ENCODE measurements at places on chromosomes 13 and 19. TPM values are rescaled to one million over a fixed set of nuclear protein-coding genes. Genes with fewer than 3 reads are reported as not detected.

- no peak overlapping the region for H3K4me3 ChIP-seq
- H3K27ac ChIP-seq, result no peak overlapping the region
- no peaks in the 10 kb centered on the region for H3K27me3 ChIP-seq
- peaks cover 38% of the 10 kb centered on the region for H3K4me1 ChIP-seq
- no peaks in the 10 kb centered on the region for H3K36me3 ChIP-seq
These were observed 18.0 kb upstream of the SERP2 start for GRCh38 chr13:44355621-44356020.

The IQCN gene
- 0.57 TPM for total RNA-seq

The PEAK3 gene
- total RNA-seq, result 0.05 TPM

The PDCD5 gene
- total RNA-seq, result 92.6 TPM

- no peaks in the 10 kb centered on the region for H3K27me3 ChIP-seq
- H3K4me3 ChIP-seq, result no peak overlapping the region
- H3K36me3 ChIP-seq, result peaks cover 74% of the 10 kb centered on the region
- DNase-seq, result no peak
- no peaks in the 10 kb centered on the region for H3K4me1 ChIP-seq
These were observed 10.7 kb downstream of the SYMPK start for GRCh38 chr19:45852145-45852750.

DNA sequence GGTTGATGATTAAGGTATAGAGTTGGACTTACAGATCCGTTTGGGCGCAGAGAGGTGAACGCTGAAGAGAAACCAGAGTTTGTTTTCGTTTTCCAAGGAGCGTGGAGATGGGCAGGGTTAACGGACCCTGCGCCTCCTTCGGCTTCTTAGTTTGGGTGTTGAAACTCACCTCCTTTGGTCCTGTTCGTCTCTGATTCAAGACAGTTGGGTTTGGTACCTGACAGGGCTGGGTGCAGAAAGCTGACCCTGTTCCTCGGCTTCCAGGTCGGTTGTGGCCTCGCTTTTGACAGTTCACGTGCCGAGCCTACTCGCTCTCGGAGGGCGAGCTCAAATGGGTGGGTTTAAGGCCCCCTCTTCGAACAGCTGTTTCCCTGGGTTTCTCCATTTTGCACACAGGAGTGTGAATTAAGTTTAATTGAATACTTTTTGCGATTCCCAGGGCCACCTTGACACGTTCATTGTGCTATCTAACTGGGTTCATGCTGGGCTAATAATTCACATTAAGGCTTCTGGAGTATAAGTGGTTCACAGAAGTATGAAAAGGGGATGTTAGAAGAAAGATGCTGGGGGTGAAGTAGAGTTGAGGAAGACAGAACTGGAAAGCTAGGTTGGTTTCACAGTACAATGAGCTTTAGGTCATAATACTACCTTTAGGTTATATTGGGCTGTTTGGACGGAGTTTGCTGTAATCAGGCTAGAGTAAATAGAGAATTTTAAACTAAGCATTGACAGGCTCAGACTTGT, 638 bp downstream of the USPL1 start:
- H3K27ac ChIP-seq, result peak overlapping the region; percentile 99
- H3K4me1 ChIP-seq, result peaks cover 13% of the 10 kb centered on the region
- H3K36me3 ChIP-seq, result peaks cover under 1% of the 10 kb centered on the region
- peak overlapping the region; percentile 76 for H3K4me3 ChIP-seq

The OLFM4 gene
- total RNA-seq, result 6.5 TPM

DNA sequence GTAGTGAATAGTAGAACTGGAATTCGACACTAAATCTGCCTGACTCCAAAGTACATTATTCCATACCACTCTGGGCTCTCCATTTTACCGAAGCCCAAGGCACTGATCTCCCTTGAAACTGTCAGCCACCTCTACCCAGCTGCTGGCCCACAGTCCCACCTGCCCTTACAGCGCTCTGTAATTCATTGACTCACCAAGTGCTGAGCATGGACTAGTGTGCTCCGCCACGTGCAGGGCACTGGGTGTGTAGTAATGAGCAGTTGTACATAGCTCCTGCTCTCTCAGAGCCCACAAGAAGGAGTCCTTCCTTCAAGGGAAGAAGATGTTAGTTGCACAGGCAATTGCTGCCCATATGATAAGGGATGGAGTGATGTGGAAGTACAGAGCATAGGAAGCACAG, 76.6 kb upstream of the SIAH3 start:
- H3K27me3 ChIP-seq, result no peaks in the 10 kb centered on the region
- DNase-seq, result no peak
- H3K27ac ChIP-seq, result no peak overlapping the region
- no peaks in the 10 kb centered on the region for H3K36me3 ChIP-seq
- no peaks in the 10 kb centered on the region for H3K4me1 ChIP-seq

DNA sequence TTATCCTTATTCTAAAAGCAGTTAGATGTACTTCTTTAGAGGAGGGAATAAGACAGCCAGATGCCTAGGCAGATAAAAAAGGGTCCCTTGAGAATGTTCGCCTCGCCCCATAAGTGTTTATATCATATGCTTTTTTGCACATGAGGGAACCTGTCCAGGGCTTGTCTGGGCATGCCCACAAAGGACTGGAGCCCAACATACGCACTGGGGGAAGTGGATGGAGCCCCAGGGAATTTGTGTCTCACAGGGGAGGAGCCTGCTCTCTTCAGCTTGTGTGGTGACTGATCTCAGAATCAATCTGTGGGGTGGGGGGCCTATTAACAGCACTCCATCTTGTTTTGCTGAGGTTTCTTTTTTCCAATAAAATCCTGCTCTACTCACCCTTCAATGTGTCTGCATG, 22.6 kb downstream of the MED4 start:
- H3K4me1 ChIP-seq, result no peaks in the 10 kb centered on the region
- no peak overlapping the region for H3K4me3 ChIP-seq
- no peak for DNase-seq
- H3K27me3 ChIP-seq, result no peaks in the 10 kb centered on the region
- peaks cover 48% of the 10 kb centered on the region for H3K36me3 ChIP-seq

The ZSCAN1 gene
- total RNA-seq, result 0.42 TPM

The SYNGR4 gene
- not detected for total RNA-seq

DNA sequence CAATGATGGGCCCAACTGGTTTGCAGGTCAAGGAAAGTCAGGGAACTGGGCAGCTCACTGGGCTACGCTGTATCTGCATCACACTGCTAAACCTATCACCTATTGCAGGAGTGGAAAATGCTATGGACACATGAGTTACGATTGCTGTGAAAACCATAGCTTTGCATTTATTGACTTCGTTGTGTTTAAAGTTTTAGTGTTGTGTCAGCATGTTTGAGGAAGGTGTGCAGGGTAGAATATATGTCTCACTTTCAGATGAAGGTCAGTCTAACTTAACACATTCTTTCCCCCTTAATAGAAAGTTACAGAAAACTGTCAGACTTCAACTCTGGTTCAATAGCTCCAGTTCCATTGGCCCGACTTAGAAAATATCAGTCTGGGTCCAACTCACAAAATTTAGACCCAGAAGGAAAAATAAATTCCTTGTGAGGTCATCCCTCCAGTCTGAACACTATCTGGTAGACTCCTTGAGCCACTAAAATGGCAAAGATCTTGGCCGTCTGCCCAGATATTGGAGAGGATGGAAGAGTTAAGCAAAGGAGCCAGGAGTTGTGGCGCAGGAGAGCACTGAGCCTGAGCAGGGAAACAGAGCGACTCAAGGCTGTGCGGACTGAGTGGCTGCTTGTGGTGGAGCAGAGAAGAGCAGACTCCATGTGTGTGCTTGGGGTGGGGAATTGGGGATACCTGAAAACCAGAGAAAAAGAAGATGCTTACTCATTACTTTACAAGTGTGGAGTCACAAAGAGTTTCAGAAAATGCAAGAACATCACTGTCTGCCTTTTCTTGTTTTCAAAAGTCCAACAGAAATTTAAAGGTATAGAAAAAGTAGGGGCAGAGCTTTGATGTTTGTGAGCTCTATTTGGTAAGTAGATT, 518.5 kb downstream of the FGF9 start:
- H3K27ac ChIP-seq, result no peak overlapping the region
- no peak overlapping the region for H3K4me3 ChIP-seq
- H3K27me3 ChIP-seq, result no peaks in the 10 kb centered on the region
- no peak for DNase-seq
- no peaks in the 10 kb centered on the region for H3K36me3 ChIP-seq

The LRG1 gene
- 0.52 TPM for total RNA-seq

GRCh38 chr13:101916775-101917474, 464.4 kb downstream of the ITGBL1 start:
- H3K27me3 ChIP-seq, result peaks cover 44% of the 10 kb centered on the region
- H3K36me3 ChIP-seq, result no peaks in the 10 kb centered on the region
- H3K4me3 ChIP-seq, result no peak overlapping the region
- no peak overlapping the region for H3K27ac ChIP-seq
- no peak for DNase-seq

- H3K27ac ChIP-seq, result no peak overlapping the region
- no peak overlapping the region for H3K4me3 ChIP-seq
- H3K27me3 ChIP-seq, result no peaks in the 10 kb centered on the region
These were observed 27.8 kb downstream of the OPA3 start for GRCh38 chr19:45556835-45557234.

- H3K4me3 ChIP-seq, result no peak overlapping the region
- no peaks in the 10 kb centered on the region for H3K4me1 ChIP-seq
- no peaks in the 10 kb centered on the region for H3K27me3 ChIP-seq
- no peak overlapping the region for H3K27ac ChIP-seq
- no peaks in the 10 kb centered on the region for H3K36me3 ChIP-seq
These were observed 540.5 kb upstream of the KLF12 start for GRCh38 chr13:74674720-74675119.

DNA sequence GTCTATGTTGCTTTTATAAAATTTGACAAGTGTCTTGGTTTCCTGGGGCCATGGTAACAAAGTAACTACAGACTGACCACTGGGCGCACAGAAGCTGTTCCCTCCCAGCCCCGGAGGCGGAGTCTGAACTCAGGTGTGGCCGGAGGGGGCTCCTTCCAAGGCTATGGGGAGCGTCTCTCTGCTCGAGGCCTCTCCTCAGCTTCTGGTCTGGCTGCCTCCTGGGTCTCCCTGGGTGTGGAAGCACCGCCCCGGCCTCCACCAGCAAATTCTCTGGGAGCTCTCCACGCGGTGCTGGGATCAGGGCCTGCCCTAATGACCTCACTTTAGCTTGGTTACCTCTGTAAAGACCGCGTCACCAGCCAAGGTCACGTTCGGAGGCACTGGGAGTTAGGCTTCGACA, 45.7 kb upstream of the F7 start:
- H3K27ac ChIP-seq, result no peak overlapping the region
- no peaks in the 10 kb centered on the region for H3K27me3 ChIP-seq
- H3K36me3 ChIP-seq, result no peaks in the 10 kb centered on the region
- DNase-seq, result no peak
- H3K4me3 ChIP-seq, result no peak overlapping the region

GRCh38 chr19:42037649-42038048, 32.4 kb downstream of the GRIK5 start:
- no peak overlapping the region for H3K4me3 ChIP-seq
- H3K27me3 ChIP-seq, result no peaks in the 10 kb centered on the region
- H3K36me3 ChIP-seq, result no peaks in the 10 kb centered on the region
- H3K4me1 ChIP-seq, result no peaks in the 10 kb centered on the region

The C19orf81 gene
- 0.61 TPM for total RNA-seq

The KCNJ14 gene
- total RNA-seq, result 0.19 TPM

- H3K36me3 ChIP-seq, result no peaks in the 10 kb centered on the region
- H3K4me1 ChIP-seq, result peaks cover 3% of the 10 kb centered on the region
- H3K4me3 ChIP-seq, result no peak overlapping the region
- no peak overlapping the region for H3K27ac ChIP-seq
These were observed 16.3 kb upstream of the DOCK6 start for GRCh38 chr19:11278670-11279069.

DNA sequence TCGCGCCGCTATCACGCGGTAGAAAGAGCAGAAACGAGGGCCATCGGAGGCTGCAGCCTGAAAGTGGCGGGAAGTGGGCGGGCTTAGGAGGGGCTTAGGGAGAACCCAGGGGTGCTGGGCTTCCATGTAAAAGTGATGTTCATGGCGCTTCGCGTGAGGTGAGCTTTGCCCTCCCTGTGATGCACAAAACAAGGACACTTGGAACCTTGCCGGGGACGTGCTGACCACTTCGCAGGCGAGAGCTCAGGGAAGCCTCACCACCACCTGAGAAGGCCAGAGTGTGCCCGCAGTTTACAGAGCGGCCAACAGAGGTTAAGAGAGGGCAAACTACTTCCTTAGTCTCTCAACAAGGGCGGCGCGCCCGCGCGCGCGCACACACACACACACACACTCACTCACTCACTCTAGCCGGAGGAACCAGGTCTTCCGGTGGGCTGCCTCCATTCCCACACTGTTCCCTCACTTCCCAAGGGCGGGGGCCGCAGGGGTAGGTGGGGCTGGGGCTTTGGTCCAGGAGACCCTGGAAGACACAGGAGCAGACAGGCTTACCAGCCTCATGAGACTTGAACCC, 651 bp downstream of the GAPDHS start:
- no peak overlapping the region for H3K27ac ChIP-seq
- peak overlapping the region; percentile 24 for H3K4me3 ChIP-seq
- H3K36me3 ChIP-seq, result no peaks in the 10 kb centered on the region
- peaks cover 9% of the 10 kb centered on the region for H3K4me1 ChIP-seq
- peaks cover 50% of the 10 kb centered on the region for H3K27me3 ChIP-seq

- DNase-seq, result no peak
- H3K4me3 ChIP-seq, result no peak overlapping the region
These were observed 52.4 kb downstream of the ZNF676 start for GRCh38 chr19:22144394-22144793.

DNA sequence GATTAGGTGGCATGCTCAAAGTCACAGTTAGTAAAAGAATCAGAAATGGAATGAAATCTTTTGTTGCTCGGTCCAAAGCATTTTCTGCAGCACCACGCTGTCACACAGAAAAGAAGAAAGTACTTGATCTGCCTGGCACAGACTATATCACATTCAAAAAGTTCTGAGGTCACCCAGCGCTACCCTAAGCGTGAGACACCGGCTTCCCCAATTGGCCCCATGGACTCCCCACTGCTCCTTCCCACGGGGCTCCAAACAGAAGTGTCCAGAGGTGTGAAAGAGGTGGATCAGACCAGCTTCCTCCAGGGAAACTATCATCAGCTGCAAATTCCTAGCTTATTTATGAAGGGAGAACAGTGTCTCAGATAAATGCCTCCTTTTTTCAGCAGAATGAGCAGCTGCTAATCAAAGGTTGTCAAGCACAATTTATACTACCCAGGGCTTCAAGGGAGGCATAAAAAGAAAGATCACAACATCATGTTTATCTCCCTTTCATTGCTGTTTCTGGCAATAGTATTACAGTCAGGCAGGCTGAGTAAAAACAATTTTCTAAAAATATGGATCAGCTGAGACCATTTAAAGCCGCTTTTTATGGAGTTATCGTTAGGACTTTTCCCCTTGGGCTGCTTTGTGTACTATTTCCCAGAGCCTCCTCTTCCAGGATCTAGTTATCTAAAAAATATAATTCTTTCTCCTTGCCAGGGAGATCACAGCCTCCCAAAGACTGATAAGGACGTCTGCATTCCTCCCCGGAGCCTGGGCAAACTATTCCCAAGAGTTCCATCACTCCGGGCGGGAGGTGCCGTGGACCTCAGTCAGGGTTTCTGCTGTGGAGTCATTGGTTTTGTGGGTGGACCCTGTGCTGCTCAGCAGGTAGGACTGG, 208.0 kb downstream of the LHFPL6 start:
- no peak overlapping the region for H3K27ac ChIP-seq
- DNase-seq, result no peak
- H3K4me3 ChIP-seq, result no peak overlapping the region
- no peaks in the 10 kb centered on the region for H3K4me1 ChIP-seq
- H3K27me3 ChIP-seq, result no peaks in the 10 kb centered on the region
- H3K36me3 ChIP-seq, result no peaks in the 10 kb centered on the region
